Cortex of kidney (tissue), 1 donor: ENCODE measurements at places on chromosomes 16 and 17.

DNA sequence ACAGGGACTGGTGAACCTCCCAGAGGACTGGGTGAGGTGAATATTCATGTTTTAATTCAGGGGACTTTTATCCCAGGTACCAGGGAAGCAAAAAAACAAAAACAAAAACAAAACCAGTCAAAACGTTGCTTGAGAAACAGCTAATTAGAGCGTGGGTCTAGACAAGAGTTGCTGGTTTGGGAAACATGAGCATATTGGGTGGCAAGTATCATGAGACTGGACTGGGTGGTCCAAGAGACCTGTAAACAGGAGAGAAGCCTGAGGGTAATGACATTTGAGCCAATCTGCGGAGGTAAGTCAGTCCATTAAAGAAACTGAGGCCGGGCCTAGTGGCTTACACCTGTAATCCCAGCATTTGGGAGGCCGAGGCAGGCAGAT, 11.5 kb upstream of the BPTF start:
- DNase-seq: no peak

DNA sequence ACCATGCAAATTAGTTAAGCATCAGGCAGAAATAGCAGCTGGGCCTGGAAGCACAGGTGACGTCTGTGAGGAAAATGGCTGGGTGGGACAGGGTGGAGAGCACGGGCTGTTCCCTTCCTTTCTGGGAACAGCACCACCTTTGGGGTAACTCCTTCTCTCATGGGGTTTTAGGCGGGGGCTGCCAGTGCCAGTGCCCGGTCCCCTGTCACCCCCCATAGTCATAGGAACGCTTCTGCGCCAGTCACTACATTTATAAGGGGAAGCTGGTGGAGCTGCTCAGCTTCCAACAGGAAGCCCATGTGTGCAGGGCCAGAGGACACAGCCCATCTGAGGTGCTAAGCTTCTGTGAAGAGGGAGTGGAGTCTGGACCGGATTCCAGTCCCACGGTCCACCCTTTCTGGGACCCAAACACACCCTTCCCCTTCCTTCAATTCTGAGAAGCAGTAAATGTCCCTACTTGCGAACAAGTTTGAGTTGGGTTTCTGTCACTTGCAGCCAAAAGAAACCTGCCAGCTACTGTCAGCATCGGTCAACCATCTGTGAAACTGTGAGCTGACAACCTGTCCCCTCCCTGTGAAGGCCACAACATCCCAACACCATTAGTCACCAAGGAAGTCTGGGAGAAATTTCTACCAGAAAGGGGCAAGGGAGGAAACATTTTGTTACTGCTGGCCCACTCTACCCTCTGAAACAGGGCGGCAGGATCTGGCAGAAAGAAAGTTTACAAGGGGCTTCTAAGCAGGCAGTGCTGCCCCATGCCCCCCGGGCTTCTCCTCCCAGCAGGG, 86.0 kb upstream of the AMZ2 start:
- DNase-seq: no peak

GRCh38 chr16:80330803-80331202, 210.0 kb upstream of the DYNLRB2 start:
- no peak for DNase-seq

DNA sequence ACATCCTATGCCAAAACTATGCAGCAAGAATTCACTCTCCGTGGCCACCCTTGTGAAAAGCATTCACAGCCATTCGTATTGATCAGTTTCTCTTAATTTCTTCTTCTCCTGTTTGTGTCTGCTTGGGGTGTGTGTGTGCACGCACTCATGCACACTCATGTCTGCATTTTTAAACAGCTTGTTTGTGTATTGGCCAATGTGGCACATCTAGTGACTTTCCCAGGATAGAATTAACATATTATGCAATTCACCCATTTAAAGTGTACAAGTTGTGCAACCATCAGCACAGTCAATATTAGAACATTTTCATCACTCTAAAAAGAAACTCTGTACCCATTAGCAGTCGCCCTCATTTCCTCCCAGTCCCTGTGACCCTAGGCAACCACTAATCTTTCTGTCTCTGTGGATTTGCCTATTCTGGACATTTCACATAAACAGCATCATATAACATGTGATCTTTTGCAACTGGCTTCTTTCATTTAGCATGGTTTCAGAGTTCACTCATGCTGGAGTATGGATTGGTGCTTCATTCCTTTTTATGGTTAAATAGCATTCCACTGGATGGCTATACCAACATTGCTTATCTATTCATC, 20.1 kb downstream of the IRX3 start:
- DNase-seq: no peak

GRCh38 chr16:2767140-2767731, 9.8 kb downstream of the ELOB start:
- DNase-seq: no peak
